ENCODE measurements at places on chromosomes 13 and 19.
A peak's percentile ranks its signal among the peaks of the same experiment; 100 is the strongest.

- DNase-seq = no peak
These were observed 955 bp upstream of the ZNF709 start for GRCh38 chr19:12485571-12485970.

DNA sequence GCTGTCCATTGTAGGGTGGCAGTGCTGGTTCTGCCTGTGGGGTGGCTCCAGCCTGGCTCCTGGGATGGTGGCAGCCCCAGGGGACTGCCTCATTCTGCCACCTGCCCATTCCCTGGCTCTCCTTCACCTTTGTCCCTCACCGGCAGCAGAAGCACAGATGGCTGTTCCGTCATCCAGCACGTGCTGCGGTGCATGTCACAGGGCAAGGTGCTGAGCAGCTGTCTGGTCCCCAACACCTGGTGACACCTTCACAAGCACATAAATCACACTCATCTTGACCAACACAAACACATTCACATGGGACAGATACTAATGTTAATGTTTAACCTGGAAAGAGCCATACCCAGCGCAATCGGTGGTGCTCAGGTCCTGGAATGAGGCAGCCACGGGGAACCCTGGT is 126.8 kb downstream of the UQCRFS1 start:
- DNase-seq = no peak

DNA sequence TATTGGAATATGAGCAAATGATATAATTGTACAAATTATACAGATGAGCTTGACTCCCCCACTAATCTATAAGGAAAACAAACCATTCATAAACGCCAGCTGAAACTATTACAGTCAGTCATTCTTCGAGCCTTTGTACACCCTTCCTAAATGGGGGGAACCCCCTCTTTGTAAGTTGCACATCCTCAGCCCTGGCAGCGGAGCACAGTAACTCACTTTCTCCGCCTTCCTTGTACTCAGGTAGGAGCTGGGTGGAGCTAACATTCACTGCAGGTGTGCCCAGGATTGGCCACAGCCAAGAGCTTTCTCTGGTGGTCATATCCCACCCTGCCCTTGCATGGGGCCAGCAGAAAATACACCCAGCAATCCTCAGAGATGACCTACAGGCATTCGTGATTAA is 28.6 kb downstream of the PIN1 start:
- peak; percentile 44 for DNase-seq

- peak; percentile 28 for DNase-seq
These were observed 62.3 kb downstream of the KCNC3 start for GRCh38 chr19:50266896-50267295.

DNA sequence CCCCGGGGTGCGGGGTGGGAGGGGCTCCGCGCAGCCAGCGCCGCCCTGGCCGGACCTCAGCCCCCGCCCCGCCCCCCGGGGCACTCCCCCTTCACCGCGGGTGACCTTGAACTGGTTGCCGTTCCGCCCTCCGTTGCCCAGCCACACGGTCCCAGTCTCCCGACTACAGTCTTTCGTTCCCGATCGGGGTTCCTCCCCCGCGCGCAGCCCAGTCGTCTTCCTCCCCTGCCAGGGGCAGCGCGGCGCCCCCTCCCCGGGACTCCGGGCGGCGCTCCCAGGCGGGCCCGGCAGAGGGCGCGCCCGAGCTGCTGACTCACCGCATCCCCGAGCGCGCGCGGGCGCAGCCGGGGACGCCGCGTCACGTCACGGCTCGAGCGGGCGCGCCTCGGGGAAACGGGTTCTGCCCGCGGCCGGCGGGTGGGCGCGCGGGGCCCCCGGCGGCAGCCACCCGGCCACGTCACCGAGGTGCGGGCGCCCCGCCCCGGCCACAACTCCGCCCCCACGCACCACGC is 459 bp downstream of the MIDN start:
- peak; percentile 85 for DNase-seq

GRCh38 chr19:42185277-42185676 is 32.2 kb downstream of the DEDD2 start:
- DNase-seq = no peak

DNA sequence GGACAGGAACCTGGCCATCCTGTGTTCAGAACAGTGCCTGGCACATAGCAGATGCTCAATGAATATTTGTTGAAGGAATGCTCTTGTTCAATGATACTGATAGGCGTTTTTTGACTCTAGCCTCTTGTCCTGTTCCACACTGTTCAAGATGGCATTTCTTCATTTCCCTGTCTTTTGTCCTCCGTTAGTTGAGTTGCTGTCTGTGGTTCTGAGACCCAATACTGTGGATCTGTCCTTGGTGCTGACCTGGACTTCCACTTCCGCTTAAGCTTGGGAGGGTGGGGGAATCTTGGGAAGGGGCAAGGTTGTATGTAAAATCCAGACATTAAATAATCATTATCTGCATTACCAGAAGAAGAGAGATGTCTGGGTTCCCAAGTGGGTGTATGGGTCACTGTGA is 8.3 kb upstream of the KCNN4 start:
- DNase-seq = no peak

DNA sequence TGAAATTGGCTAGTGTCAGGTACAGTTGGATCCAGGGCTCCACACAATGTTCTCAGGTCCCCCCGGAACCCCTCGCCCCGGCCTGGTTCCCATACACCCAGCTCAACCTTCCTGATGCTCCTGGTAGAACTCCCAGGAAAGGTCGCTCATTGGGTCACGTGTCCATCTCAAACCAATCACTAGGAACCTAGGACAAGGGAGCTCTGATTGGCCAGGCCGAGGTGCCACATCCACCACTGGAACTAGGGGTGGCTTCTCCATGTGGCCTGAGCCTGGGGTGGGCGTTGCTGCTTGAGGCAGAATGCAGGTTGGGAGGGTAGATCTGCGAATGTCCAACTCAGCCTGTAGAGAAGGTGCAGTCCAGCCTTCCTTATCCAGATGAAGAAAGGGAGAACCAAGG is 6.9 kb upstream of the MEF2B start:
- no peak for DNase-seq

GRCh38 chr13:82947683-82948082 is 934.6 kb downstream of the SLITRK1 start:
- DNase-seq = no peak

All from activated naive CD4-positive, alpha-beta T cell treated with anti-CD3 and anti-CD28 coated beads, Interleukin-2, amount 50 U/mL, for 16 hours (primary cell).